Activated CD8-positive, alpha-beta memory T cell treated with anti-CD3 and anti-CD28 coated beads, Interleukin-2, amount 10 ng/mL, durations not matched to agents 7 days and 5 days (primary cell): ENCODE measurements at places on chromosomes 5 and 9. TPM values are rescaled to one million over a fixed set of nuclear protein-coding genes. Genes with fewer than 3 reads are reported as not detected.

Gene TMEM252
- total RNA-seq, result not detected

Gene IL4
- total RNA-seq, result 0.53 TPM

Gene BAAT
- not detected for total RNA-seq

Gene RGMB
- 1.1 TPM for total RNA-seq

Gene PSD2
- total RNA-seq, result not detected

Gene ALDH1A1
- total RNA-seq, result not detected

Gene EGFL7
- 1.1 TPM for total RNA-seq

Gene MARVELD2
- 0.26 TPM for total RNA-seq

Gene TMEM174
- not detected for total RNA-seq

Gene SLC45A2
- total RNA-seq, result 0.21 TPM

Gene CDKN2A
- total RNA-seq, result 16.9 TPM

Gene DCAF10
- total RNA-seq, result 17.2 TPM

Gene RNF183
- total RNA-seq, result not detected

Gene LRRC70
- 1.2 TPM for total RNA-seq

Gene SPINK13
- total RNA-seq, result not detected

Gene SPINK6
- not detected for total RNA-seq

Gene SPAG8
- total RNA-seq, result 1.4 TPM

Gene ZNF618
- total RNA-seq, result 0.79 TPM
